WTC11 (cell line): ENCODE measurements at places on chromosomes 6 and 20.

DNA sequence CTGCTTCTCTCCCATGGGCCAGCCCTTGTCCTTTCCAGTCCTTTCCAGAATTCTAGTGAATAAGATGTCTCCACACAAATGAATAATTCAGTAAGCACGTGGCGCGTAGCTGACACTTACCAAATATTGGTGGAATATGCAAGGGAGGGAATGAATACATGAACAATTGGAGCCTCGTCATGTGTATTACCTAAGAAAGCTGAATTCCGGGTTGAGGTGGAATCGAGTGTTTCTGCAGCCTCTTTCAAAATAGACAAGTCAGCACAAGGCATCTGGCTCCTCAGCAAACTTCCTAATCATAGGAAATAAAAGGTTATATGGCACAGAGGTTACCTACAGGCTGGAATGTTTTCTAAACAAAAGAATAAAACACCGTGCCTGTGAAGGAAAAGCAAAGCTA, 47.0 kb upstream of the NT5E start:
- DNase-seq, result no peak

- no peak for DNase-seq
Observed at GRCh38 chr20:56420940-56421688, 9.1 kb downstream of the CASS4 start.

GRCh38 chr6:209432-210103, 82.7 kb upstream of the DUSP22 start:
- no peak for DNase-seq

DNA sequence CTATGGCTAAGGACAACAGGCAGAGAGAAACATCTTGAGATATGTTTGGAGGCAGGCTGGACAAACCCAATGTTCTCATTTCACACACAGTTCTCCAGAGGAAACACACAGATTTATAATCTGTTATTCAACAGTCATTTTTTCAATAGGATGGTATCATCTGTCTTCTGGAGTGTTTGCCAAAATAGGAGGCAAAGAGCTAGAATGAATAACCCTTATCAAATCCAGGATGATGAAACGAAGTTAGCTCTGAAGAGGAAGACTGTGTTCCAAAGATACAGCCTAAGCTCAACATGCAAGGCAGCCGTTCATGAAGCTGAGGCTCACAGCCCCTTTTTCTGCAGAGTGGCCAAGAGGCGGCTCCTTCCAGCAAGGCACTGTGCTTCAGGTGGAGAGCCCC, 70.8 kb downstream of the PPP1R3G start:
- no peak for DNase-seq

DNA sequence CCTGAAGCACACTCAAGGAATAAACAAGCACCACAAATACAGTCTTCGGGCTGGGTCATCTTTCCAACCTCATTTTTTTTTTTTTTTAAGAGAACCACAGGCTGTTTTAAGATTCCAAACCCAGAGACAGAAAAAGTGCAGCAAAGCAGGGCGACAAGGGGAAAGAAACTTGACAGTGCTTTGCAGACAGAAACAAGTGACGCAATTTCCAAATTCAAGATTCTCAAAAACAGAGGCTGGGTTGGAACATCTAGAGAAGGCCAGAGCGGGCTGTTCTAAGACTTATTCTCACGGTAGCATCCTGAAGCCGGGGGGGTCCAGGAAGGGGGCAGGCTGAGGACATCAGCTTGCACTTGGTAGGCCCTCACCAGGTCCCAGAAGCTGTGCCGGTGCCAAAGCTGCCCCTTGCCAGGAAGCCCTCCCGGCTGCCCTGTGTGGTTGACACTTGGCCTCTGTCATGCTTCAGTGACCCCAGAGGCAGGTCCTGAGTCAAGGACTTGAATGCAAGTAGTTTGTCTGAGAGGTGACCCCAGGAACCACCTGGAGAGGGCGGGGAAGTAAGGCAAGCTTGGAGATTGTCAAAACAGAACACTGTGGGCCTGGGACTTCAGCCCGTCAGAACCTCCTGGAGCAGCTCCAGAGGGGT, 50.5 kb downstream of the BMP7 start:
- no peak for DNase-seq

DNA sequence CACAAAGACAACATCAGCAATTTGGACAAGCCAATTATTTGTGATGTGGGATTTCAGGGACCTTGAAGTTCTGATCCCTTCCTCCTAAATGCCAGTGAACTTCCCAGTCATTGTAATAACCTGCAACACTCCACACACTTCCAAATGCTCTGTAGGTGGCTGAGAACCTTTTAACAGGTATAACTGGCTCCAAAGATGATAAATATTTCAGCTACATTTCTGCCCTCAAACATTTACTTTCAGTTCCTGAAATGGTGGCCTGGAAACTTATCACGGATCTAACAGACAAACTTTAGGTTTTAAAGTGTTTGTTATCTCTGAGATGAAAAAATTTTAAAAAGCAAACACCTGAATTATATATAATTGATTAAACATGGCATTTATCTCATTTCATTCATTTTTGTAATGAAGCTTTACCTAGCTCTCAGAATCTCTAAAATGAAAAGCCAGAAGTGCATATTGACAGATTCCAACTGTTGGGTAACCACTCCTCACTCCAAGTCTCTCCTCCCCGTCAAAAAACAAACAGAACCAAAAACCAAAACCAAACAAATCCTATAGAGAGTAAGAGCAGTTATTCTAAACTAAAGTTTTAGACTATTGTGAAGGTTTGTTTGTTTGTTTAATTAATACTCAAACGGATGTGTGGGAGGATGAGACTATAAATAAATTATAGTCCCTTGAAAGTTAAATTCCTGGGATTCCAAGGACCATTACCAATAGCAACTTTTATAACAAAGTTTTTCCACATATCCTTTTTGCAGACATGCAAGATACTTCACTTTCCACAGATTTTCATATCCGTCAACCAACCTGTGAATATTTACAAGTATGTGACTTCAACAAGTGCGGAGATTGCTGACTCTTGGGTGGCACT, 12.4 kb upstream of the KIAA0408 start:
- DNase-seq, result no peak

DNA sequence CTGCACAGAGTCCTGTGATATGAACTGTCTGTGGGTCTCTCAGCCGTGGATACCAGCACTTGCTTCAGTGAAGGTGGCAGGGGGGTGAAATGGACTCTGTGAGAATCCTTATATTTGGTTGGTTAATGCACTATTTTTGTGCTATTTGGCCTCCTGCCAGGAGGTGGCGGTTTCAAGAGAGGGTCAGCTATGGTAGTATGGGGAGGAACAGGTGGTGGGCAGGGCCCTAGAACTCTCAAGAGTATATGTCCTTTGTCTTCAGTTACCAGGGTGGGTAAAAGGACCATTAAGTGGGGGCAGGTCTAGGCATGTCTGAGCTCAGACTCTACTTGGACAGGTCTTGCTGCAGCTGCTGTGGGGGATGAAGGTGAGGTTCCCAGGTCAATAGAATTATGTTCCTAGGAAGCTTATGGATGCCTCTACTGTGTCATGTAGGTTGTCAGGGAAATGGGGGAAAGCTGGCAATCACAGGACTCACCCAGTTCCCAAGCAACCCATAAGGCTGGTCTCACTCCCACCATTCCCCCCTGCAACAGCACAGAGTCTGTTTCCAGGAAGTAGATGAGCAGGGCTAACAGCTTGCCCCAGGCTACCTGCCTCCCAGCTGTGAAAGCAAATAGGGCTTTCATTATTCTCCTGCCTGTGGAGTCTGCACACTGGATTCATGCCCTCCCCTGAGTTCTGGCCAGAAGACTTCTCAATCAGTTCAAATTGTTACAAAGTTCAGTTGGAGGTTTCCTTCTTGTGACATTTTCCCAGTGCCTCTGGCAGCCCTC, 56.8 kb upstream of the PHIP start:
- DNase-seq, result no peak

DNA sequence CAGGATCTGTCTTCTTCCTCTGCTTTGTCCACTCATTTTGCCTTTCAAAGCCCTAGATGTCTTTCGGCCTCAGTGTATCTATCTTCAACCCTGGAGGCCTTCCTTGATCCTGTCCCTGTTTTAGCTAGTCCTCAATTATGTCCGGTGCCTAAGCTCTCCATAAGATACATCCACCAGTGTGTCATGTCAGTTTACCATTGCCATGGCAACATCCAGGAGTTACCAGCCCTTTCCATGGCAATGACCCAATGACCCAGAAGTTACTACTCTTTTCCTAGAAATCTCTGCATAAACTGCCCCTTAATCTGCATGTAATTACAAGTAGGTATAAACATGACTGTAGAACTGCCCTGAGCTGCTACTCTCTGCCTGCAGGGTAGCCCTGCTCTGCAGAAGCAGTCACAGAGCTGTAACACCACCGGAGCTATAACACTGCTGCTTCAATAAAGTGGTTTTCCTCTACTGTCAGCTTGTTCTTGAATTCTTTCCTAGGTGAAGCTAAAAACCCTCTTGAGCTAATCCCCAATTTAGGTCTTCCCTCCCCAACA, 712.1 kb upstream of the AGPAT4 start:
- no peak for DNase-seq

DNA sequence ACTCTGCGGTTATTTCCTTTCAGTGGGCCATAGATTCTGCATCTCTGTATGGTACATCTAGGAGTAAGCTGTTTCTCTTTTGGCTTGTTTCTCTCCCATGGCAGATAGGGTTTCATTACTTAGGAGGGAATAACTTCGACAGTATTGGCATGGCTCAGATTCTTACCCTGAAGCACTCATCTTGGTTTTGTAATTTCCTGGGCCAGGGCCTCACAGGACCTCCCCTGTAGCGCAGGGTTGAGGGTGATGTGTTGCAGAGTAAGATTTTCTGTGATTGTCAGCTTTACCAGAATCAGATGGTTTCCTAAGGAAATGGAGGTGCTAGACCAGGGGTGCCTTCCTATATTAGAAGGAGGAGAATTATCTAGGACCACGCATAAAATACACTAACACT, 78.3 kb downstream of the STXBP5 start:
- no peak for DNase-seq

DNA sequence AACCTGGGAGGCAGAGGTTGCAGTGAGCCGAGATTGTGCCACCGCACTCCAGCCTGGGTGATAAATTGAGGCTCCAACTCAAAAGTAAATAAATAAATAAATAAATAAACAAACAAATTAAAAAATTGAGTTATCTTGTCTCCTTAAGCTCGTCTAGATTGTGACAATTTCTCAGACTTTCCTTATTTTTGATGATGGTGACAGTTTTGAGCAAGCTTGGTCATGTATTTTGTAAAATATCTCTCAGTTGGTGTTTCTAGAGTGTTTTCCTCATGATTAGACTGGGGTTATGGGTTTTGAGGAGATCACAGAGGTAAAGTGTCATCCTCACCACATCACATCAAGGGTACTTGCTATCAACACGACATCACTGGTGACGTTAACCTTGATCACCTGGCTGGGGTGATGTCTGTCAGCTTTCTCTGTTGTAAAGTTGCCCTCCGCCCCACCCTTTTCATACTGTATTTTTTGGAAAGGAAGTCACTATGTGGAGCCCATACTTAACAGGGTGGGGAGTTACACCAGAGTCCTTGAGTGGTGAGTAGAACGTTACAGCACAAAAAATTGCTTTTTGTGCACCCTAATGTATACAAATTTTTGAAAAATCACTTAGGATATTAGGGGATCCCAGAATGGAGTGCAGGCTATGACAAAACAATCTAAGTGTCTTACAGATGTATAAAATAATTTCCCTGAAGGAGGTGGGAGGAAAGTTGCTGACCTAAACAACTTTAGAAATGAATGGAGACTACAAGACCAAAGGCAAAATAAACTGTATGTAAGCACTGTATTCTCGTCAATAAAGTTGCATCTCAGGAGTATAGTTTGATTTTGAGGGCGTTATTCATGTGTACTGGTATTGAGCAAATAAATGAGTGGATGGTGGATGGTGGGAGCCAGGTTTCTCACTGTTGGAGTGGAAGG, 116.4 kb upstream of the SGK1 start:
- DNase-seq, result no peak

- DNase-seq, result no peak
Observed at GRCh38 chr6:121828146-121828886, 392.9 kb downstream of the GJA1 start.

DNA sequence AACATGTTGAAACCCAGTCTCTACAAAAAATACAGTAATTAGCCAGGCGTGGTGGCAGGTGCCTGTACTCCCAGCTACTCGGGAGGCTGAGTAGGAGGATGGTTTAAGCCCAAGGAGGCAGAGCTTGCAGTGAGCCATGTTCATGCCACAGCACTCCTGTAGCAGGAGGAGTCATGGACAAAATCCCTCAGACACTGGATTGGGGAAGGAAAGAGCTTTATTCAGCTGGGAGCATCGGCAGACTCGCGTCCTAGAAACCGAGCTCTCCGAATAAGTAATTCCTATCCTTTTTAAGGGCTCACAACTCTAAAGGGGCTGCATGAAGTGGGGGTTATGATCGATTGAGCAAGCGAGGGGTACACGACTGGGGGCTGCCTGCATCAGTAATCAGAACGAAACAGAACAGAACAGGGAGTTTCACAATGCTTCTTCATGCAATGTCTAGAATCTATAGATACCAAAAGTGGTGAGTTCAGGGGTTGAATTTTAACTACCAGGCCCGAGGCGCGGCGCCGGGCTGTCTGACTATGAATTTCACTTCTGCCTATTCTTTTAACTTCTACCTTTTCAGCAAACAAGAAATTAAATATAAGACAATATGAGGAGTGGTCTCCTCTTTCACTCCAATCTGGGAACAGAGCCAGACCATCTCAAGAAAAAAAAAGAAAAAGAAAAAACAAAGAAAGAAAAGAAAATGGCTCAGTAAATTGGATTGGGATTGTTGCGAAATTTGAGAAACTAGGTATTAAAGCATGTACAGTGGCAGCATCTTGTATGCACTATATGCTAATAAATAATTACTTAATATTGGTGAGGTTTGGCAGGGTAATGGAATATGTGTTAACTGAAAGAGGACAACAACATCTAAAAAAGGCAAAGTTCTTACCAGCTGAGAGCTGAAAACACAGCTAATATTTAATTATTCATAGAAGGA, 23.6 kb downstream of the HMGN4 start:
- no peak for DNase-seq

GRCh38 chr6:136181861-136182260, 68.2 kb downstream of the MTFR2 start:
- DNase-seq, result no peak

- no peak for DNase-seq
Observed at GRCh38 chr6:80547827-80548226, 441.4 kb downstream of the BCKDHB start.

GRCh38 chr6:105593805-105594671, 191.2 kb upstream of the PREP start:
- DNase-seq, result no peak

- DNase-seq, result no peak
Observed at GRCh38 chr6:116364321-116364720, 6.4 kb upstream of the DSE start.

- no peak for DNase-seq
Observed at GRCh38 chr20:47189060-47189459, 167.4 kb downstream of the ZMYND8 start.

GRCh38 chr6:35142588-35143569, 1.7 kb upstream of the TCP11 start:
- no peak for DNase-seq
